Activated naive CD4-positive, alpha-beta T cell (primary cell): ENCODE measurements at places on chromosomes 7 and 10.

DNA sequence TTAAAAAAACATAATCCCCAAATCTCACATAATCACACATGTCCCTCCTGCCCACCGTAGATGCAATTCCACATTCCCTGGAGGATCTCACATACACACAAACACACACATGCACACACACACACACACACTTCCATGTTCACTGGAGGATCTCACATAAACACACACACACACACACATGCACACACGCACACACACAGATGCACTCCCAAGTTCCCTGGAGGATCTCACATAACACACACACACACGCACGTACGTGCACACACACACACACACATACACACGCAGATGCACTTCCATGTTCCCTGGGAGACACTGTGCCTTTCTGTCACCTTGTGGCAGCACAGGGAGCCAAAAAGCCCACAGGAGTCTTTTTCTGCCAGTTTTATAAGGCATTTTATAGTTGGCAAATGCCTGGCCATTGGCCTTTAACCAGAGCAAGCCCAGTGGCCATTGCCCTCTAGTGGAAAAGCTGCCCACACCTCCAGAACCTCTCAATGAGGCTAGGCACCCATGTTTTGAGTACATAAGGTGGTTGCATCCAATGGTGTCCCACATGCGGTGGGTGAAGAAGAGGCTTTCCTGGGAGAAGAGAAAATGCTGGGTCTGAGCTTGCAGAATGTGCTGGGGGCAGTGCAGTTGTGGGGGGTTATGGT, 115.4 kb upstream of the ACBD5 start:
- DNase-seq = no peak

DNA sequence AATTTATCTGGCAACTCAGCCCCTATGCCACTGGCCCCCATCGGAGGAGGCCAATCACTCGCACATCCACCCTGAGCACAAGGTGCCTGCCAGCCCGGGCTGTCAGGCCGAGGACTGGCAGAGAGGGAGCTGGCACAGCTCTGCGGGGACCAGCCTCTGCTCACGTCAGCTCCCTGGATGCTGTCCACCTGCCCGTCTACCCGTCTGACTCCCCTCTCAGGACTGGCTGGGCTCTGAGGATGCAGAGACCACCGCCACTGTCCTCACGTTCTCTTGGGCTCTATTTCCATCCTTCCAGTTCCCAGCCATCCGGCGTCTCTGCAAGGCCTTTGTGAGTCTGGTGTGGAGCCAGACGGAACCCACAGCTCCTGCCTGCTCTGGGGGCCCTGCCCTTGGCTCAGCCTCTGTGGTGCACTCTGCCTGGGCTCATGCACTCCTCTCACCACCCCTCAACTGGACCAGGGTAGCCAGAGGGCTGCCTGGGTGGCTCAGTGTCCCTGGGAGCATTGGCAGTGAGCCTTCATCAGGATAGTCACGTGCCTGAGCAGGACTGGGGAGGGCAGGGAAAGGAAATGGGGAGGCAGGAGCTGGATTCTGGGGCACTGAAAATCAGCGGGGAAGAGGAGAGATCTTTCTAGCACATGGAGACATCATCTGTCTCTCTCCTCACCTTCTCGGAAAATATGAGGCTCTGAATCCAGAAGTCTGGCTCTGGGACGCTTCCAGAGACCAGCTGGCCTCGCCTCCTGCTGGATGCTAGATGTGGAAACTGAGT, 38.0 kb upstream of the PCBD1 start:
- no peak for DNase-seq

DNA sequence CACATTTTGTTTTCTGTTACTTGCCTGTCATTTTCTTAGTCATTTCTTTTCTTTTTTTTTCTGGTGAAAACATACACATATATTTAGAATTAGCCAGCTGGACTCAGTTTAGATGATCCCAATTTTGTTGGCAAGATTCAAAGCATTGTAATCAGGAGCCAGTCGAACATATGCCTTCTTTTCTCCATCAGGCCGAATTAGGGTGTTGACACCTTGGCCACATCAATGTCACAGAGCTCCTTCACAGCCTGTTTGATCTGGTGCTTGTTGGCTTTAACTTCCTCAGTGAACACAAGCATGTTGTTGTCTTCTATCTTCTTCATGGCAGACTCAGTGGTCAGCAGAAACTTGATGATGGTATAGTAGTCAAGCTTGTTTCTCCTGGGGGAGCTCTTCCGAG, 32.6 kb downstream of the PHF14 start:
- no peak for DNase-seq

GRCh38 chr10:109956454-109957091, 33.3 kb upstream of the XPNPEP1 start:
- DNase-seq = no peak

DNA sequence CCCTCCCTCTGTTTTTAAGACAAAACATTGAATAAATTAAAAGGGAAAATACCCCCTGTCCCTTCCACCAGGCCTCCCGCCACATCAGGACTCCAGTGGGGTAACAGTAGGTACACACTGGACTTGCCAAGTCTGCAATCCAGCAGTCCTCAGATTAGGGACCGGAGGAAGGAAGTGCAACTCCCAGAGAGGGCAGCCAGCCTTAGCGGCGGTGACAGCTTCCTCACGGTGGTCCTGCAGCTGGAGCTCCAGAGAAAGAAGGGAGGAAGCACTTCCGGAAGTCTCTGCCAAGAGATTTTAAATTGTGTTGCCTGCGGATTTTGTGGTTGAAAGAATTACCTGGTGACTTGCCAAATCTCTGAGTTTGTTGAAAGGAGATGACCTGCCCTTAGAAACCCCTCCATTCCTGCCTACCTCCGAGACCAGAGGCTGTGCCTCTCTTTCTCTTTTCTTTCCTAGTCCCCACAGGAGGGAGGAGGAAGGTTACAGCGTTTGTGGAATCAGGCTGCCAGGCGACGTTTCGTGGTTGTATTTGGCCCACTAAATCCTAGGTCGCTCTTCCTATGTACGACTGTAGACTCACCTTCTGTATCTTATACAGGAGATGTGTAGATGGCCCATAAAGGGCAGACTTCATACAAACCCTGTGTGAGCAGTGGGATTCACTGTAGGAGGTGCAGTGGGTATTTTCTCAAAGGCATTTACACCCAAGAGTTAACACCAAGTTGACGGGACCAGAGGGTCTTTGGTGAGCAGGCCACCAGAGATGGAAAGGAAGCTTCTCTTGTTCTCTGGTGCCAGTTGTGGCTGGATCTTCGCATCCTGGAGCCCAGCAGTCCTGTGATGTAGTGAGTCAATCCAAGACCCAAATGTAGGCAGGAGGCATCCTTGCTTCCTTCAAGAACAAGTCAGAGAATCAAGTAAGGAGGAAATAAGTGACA, 77.9 kb downstream of the INSIG1 start:
- no peak for DNase-seq

DNA sequence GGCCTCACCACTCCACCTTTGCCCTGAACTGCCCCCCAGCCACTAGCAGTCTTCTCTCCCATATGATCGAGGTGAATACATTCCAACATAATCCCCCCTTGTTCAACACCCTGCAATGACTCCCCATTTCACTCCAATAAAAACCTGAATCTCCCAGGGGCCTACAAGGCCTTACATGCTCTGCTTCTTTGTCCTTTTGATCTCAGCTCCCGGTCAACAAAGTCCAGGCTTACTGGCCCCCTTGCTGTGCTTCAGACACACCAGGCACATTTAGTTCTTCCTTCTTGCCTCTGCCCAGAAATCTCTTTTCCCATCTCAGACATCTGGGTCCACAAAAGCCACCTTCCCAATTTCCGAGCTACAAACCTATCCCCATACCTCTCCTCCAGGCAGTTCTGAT, 14.0 kb downstream of the MET start:
- DNase-seq = no peak

- DNase-seq = no peak
These were observed 127.1 kb downstream of the CLEC2L start for GRCh38 chr7:139650429-139651100.
